ENCODE measurements at places on chromosomes 3 and 15.

GRCh38 chr3:142641504-142641903 is 45.3 kb downstream of the PLS1 start:
- DNase-seq, result no peak

DNA sequence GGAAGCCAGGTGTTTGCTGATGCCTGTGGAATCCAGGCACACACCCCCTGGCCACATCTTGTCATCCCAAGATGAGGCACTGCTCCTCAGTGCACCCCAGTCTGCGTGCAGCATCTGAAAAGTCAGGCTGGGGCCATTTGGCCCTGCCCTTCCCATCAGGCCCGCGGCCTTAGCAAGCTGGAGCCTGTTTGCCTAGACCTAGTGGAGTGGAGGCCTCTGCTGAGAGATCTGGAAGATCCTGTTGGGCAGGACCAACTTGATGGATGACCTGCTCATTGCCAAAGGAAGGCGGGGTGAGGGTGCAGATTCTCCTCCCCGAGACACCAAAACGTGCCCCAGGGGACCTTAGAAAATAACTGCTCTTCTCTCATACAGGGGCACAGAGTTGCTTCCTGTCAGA is 220.2 kb downstream of the SHQ1 start:
- DNase-seq, result no peak

DNA sequence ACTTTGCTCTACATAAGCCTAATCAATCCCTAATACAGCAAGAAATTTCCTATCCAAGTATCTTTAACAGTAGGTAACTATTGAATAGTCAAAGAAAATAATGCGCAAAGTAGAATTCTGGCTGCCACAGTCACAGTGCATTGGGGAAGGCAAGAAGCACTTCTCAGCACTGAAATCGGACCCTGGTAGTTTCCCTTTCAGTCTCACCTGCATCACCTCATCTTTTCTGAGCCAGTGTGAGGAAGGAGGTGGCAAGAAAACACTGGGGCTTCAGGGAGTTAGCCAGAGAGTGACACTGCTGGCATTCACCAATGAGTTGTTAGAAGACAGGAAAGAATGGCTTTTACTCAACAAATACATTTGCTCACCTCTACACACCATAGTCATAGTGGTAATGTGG is 8.3 kb downstream of the TRIM42 start:
- DNase-seq, result no peak

DNA sequence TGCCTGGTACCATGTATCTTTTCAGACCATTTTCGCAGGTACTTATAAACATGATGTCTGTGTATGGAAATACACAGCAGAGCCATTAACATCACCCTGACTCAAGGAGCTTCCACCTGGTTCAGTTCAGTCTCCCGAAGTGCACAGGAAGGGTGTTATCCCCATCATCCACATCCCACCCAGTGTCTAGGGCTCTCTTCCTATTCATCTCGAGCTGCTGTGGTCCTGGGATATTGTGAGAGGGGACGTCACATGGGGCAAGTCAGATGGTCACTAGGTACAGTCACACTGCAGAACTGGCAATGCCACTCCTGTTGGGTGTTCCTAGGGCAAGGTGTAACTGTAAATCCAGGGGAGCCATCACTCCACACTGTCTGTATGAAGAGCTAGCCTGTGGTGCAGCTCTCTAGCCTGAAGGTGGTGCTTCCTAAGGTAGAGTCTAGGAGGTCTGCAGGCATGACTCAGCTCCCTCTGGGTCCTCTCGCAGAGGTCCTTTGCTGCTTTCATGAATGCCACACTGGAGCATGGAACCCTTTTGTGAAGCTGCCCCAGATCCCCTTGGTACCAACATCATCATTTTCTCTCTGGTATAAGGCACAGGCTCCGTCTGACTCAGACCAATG is 13.9 kb downstream of the ISLR2 start:
- no peak for DNase-seq

- no peak for DNase-seq
Measured at GRCh38 chr15:25937796-25938195, 74.7 kb upstream of the ATP10A start.
